ENCODE measurements at places on chromosomes 7 and 10.

GRCh38 chr10:111338035-111338434 is 261.2 kb downstream of the ADRA2A start:
- no peak for DNase-seq

DNA sequence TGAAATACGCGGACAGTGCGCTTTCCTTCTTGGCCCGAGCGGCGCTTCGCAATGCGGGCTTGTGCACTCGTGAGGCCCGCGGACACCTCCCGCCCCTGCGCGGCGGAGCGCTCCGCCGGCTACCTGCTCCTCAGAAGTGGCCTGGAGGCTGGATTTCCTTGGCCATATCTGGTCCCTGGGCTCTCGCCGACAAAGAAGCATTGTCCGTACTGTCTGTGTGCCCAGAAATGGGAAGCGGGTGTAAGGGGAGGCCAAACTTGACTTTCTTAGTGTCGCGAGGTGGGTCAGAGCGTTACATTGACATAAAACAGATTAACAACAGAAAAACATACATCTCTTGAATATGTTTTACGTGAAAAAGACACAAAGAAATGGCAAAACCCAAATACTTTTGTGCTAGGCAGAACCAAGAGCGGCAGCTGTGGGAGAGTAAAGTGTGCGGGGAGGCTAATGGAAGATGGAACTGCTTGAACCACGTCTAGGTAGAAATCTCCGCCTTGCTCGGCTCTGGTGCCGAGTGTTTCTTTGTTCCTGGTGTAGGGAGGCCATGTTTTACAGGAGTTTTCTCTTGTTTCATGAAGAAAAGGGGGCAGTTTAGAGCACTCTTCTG is 1.4 kb downstream of the LANCL2 start:
- DNase-seq: no peak

DNA sequence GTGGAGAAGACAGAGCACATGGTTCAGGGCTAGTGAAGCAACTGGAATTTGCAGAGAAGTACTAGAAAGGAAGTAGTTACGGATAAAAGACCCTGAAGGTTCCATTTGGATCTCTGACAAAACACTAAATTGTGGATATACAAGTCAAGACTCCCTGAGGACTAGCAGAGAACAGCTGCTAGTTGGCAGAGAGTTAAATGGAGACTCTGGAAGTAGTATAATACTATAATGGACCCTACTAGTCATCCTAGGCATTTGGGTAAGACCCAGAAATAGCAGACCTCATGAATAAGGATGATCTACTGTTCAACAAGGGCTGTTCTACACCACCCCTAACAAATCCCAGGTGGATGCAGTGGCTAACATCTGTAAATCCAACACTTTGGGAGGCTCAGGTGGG is 19.1 kb downstream of the MCMBP start:
- DNase-seq: no peak

DNA sequence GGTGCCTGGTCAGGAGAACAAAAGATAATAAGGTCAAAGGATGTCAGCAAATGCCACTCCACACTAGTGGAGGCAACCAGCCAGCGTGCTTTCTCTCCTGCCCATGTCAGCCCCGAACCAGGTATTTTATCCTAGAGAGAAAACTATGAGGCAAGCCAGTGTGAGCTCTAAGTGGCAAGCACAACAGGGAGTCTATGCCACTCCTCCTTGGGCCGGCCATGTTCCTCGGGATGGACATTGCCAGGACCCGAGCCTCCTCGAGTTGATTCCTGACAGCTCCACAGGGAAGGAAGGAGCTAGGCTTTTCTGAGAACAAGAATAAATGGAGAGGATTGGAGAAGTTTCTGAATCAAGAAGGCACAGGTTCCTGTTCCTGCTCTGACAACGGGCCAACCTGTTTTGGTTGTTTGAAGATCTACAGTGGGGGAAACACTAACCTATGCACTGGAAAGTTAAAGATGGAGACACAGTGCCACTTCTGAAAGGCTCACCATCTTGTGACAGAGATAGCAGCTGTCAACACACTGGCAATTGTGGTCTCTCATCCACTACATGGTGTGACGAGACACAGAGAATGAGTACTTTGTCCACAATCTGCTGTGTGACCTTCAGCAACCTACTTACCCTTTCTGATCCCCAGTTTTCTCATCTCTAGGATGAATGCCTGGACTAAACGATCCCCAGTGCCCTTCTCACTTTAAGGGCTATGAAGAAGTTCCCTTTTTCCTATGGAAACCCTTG is 28.8 kb downstream of the ABLIM1 start:
- no peak for DNase-seq

DNA sequence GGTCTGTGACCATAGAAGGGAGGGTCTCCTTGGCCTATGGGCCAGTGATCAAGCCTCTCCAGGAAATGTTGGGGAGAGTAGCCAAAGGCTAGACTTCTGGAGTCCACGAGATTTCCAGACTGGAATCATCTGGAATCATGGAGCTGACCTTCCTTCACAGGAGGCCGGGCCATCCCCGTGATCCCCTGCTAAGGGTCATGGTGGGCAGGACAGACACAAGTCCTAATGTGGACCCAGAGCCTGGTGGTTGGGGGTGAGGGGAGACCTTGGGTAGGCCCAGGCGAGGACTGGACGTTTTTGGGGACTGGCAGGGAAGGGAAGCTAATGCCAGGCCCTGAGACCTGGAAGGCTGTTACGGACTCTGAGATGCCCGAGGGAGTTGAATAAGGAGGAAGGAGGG is 9.8 kb upstream of the GRID1 start:
- no peak for DNase-seq

GRCh38 chr10:95211606-95212279 is 17.7 kb downstream of the ACSM6 start:
- no peak for DNase-seq

- no peak for DNase-seq
These were observed 85.4 kb upstream of the SLC13A1 start for GRCh38 chr7:123285076-123285700.

GRCh38 chr7:145082366-145083161 is 246.7 kb upstream of the TPK1 start:
- no peak for DNase-seq

DNA sequence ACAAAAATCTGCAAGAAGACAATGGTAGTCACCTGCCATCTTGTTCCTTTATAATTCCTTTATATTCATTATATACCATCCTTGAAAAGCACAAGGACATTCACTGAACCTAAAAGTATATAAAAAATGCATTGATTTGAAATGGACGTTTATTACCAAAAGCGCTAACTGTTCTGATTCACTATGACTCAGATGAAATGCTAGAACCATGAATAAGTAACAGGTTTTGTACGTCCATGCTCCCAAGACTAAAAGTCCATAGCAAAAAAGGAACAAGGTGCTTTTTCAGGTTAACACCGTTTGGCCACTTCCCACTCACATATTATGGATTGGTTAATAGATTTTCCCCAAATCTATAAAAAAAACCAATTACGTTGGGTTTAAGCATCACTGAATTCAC is 109.4 kb downstream of the PPP1R17 start:
- no peak for DNase-seq

DNA sequence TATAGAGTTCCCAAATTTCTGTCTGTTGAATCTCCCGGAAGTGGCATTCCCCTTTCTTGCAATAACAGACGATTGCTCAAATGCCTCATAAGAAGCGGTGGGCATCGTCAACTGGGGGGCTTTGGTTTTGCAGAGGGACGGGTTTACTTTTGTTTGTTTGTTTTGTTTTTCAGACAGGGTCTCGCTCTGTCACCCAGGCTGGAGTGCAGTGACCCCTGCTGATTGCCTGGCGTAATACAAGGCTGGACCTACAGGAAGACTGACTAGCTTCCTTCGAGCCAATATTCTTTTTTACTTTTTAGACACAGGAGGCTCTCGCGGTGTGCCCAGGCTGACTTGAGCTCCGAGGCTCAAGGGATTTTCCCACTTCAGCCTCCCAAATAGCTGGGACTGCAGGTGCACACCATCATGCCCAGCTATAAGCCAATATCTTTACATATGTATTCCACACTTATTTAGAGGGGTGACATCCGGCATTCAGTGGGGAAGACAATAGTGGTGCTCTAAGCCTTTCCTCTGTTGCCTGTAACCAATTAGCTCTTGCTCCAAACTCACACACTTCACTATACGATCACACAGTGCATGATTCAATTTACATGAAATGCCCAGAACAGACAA is 58.1 kb downstream of the FHIP2A start:
- DNase-seq: peak; percentile 14

- no peak for DNase-seq
These were observed 106.3 kb downstream of the C7orf25 start for GRCh38 chr7:42805601-42806000.

- no peak for DNase-seq
These were observed 13.7 kb upstream of the TFAM start for GRCh38 chr10:58371473-58371872.

DNA sequence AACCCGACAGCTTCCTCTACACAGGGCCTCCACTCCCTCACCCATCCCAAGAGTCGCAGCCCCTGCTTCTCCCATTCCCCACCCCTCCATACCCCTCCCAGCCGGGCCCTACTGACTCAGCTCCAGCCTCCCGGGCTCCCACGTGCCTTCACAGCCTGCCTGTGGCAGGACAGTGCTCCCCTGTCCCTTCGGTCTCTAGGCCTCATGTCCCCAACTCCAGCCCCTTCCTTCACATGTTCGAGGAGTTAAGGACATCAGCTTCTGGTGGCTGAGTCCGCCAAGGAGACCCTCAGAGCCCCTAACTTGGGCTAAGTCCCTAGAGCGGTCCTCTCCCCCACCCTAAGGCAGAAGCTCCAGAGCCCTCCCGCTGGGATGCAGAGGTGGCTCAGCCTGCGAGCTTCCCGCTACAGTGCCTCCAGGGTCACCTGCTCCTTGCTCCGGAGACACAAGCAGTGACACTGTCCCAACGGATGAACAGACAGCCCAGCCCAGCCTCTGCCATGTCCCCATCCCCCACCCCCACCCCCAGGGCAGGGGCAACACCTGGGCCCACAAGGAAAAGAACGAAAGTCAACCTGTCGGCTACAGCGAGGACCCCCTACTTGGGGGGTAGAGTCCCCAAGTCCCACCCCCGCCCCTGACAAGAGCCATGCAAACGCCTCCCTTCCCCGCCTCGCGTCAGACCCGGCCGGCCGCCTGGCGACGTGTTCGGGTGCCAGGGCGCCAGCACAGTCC is 716 bp downstream of the SMARCD3 start:
- DNase-seq: no peak

DNA sequence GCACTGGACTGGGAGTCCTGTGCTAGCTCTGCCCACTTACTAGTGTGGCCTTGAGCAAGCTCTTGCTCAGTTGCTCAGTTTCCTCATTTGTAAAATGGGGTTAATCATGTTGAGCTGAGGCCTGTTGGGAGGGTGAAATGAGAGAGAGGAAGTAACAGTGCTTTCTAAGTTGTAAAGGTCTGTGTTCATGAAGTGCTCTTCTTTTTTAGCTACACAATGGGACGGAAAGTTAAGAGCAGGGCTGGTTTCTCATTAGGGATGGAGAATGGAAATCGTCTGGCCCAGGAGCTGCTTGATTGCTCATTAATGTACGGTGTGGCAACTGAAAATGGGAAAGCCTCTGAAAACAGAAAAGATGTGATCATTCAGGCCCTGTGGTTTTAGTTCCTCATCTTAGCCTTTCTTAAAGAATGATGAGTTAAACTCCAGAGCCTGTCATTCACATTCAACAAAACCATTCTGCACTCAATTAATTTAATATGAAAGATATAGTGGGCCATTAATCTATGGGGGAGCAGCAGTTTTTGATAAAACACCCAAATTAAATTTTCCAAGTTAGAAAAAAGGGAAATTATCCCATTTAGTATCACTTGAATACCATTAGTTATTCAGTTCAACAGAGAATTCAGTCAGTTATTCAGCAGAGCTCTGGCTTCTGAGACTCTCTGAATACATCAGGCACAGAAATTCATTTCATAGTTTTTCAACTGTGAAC is 60.5 kb downstream of the SH2D4B start:
- DNase-seq: no peak

DNA sequence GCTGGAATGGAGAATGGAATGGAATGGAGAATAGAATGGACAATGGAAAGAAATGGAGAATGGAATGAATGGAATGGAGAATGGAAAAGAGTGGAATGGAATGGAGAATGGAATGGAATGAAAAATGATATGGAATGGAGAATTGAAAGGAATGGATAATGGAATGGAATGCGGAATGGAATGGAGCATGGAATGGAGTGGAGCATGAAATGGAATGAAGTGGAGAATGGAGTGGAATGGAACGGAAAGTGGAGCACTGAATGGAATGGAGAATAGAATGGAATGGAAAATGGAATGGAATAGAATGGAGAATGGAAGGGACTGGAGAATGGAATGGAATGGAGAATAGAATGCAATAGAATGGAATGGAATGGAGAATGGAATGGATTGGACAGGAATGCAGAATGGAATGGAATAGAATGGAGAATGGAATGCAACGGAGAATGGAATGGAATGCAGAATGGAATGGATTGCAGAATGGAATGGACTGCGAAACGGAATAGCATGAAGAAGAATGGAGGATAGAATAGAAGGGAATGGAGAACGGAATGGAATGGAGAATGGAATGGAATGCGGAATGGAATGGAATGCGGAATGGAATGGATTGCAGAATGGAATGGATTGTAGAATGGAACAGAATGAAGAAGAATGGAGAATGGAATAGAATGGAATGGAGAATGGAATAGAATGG is 89.4 kb downstream of the NSUN6 start:
- no peak for DNase-seq

- no peak for DNase-seq
These were observed 1.1 kb downstream of the RALA start for GRCh38 chr7:39624442-39624807.

DNA sequence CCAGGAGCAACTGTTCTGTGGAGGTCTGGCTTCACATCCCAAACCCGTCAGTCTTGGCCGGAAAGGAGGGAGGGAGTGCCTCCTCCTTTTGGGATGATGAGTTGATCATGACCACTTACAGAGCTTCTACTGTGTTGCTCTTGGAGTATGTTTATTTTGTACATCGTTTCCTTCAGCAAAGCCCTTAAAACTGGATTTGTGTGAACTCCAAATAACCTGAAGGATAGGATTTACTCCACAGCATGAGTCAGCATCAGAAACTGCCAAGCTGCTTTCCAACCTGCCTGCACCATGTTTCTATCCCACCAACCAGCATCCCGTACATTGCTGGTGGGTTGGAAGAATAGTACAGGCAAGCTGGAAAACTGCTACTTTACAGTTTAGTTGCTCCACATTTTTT is 3.5 kb downstream of the CCDC201 start:
- no peak for DNase-seq

DNA sequence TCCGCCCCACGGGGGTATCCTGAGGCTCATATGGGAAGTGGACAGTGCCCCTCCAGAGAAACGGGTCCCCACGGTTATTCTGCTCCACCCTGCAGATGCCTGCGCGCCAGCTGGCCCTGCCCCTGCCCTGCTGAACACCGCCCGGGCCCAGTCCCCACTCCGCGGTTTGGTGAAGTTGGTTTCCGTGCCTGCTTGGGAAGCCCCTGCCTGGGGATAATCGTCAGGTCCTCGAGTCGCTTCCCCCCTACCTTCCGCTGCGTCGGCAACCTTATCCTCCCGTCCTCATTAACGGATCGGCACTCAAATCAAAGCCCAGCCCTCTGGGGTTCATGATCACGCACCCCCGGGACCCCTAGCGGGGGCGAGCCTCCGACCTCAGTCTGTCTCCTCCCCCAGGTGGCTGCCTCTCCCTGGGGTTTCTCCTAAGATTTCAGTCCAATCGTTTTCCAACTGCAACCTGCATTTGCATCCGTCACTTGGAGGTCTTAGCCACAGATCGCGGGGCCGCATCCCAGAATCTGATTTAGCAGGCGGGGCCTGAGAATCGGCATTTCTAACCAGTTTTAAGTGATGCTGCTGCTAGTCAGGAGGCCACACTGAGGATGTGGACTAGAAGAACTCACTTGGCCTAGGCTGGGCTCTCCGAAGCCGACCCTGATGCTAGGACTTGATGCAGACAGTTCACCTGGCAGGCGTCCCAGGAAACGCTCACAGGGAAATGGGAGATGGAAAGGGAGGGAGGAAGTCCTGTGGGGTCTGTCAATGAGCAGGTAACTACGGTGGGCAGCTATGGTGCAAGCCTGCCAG is 27.6 kb downstream of the WDR86 start:
- DNase-seq: no peak

Data from AG08396 (cell line).